ENCODE measurements at places on chromosomes 16 and 17. TPM values are rescaled to one million over a fixed set of nuclear protein-coding genes. Genes with fewer than 3 reads are reported as not detected.

ZNF652 gene
- 38.1 TPM for total RNA-seq

PIMREG gene
- total RNA-seq, result 4.3 TPM

KRTAP3-1 gene
- total RNA-seq, result not detected

PIK3R5 gene
- total RNA-seq, result 2.2 TPM

MT1A gene
- 10.2 TPM for total RNA-seq

P2RX1 gene
- total RNA-seq, result 4.8 TPM

SEPTIN1 gene
- 4.5 TPM for total RNA-seq

P3H4 gene
- total RNA-seq, result 16.7 TPM

KREMEN2 gene
- total RNA-seq, result 1.4 TPM

AMDHD2 gene
- 19.4 TPM for total RNA-seq

TLE7 gene
- total RNA-seq, result not detected

DNA sequence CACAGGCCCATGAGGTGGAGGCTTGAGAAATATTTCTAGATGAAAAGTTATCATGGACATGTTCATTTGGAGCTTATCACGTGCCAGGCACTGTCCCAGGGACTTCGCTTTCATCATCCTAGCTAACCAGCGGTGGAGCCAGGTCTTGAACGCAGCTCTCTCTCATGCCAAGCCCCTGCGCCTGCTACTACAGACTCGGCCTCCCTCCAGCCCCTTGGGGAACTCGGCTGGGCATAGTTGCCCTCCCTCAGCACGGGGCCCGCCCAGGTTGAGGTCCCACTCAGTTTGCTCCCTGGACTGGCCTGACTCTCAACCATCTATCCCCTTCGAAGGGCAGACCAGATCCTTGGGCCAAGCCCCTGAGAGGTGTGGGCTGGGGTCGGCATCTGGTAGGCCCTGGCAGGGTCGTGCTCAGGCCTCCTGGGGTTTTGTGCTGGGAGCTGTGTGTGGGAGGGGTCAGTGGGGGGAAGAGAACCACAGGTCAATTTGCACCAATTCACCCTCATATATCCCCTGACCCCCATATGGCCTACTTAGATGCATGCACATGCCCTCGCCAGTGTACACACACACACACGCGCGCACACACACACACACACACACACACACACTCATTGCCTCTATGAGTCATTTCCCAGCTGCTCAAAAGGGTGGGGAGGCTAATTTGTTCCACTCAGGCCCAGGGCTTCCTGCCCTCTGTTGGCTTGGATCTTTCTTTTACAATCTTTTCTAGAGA is 12.1 kb upstream of the SCN4A start:
- H3K4me3 ChIP-seq, result no peak overlapping the region
- no peaks in the 10 kb centered on the region for H3K36me3 ChIP-seq
- H3K27ac ChIP-seq, result peak overlapping the region; percentile 55
- no peaks in the 10 kb centered on the region for H3K4me1 ChIP-seq

- H3K27me3 ChIP-seq, result no peaks in the 10 kb centered on the region
- H3K4me1 ChIP-seq, result no peaks in the 10 kb centered on the region
- no peak overlapping the region for H3K4me3 ChIP-seq
- DNase-seq, result no peak
Measured at GRCh38 chr16:49986351-49987124, 38.5 kb upstream of the CNEP1R1 start.

DNA sequence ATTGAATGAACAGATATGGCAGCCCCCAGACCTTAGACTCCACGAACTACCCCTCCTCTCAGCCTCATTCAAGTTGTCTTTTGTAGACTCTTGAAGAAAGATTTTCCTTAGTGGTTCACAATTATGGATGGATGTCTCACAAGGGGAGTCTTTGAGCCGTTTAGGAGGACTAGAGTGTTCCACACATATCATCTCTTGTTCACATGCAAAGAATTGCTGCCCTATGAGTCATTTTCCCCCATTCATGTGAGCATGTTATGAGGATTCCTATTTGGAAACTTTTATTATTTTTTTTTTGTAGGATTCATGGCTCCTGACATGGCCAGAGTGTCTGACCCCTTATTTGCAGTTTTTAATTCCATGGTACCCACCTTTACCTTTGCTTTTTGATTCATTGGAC is 237.1 kb downstream of the SHISA9 start:
- H3K27ac ChIP-seq, result no peak overlapping the region
- H3K4me1 ChIP-seq, result no peaks in the 10 kb centered on the region
- no peak overlapping the region for H3K4me3 ChIP-seq
- H3K36me3 ChIP-seq, result no peaks in the 10 kb centered on the region
- H3K27me3 ChIP-seq, result no peaks in the 10 kb centered on the region

GRCh38 chr17:9432934-9433421 is 142.6 kb downstream of the STX8 start:
- no peak overlapping the region for H3K27ac ChIP-seq
- no peak for DNase-seq
- H3K27me3 ChIP-seq, result no peaks in the 10 kb centered on the region
- H3K4me1 ChIP-seq, result no peaks in the 10 kb centered on the region

DNA sequence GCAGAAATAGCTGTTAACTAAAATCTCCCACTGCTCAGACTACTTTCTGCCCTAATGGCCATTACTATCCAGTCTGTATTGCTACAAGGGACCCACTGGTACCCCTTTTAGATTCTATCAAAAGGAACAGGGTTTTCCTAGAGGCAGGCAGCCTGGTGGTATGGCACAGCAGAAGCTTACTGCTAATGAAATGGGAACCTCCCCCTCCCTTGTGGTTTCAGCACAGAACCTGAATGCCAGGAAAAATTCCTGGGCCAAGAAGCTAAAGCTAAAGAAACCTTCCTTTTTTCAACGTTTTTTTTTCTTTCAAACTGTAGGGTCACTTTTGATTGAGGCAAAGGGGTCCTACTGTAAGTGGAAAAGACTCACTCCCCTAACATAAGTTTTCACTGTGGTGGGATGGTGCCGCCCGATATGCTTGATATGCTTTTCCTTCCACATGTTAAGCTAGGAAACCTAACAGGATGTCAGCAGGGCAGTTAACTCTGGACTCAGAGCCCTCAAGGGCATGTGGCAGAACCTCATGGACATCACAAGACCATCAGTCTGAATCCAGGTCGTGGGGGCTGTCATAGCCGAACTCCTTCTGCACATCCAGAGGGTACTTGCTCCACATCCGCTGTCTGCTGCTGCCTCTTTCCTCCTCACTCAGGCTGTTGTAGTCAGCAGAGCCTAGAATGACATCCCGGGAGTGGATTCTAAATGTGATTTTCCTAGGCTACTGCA is 9.8 kb downstream of the SLC7A6OS start:
- no peak overlapping the region for H3K27ac ChIP-seq
- H3K4me3 ChIP-seq, result no peak overlapping the region
- no peak for DNase-seq
- H3K36me3 ChIP-seq, result peaks cover 15% of the 10 kb centered on the region
- no peaks in the 10 kb centered on the region for H3K4me1 ChIP-seq

DNA sequence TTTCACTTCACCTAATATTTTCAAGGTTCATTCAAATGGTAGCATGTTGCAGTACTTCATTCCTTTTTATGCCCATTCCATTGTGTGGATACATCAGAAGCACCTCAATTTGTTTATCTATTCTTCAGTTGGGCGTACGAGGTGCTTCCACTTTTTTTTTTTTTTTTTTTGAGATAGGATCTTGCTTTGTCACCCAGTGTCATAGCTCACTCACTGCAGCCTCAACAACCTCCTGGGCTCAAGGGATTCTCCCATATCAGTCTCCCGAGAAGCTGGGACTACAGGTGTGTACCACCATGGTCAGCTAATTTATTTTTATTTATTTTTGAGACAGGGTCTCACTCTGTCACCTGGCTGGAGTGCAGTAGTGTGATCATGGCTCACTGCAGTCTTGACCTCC is 22.5 kb upstream of the SPNS3 start:
- H3K27ac ChIP-seq, result no peak overlapping the region
- no peak for DNase-seq
- H3K4me3 ChIP-seq, result no peak overlapping the region
- H3K27me3 ChIP-seq, result no peaks in the 10 kb centered on the region
- no peaks in the 10 kb centered on the region for H3K36me3 ChIP-seq
- no peaks in the 10 kb centered on the region for H3K4me1 ChIP-seq

DNA sequence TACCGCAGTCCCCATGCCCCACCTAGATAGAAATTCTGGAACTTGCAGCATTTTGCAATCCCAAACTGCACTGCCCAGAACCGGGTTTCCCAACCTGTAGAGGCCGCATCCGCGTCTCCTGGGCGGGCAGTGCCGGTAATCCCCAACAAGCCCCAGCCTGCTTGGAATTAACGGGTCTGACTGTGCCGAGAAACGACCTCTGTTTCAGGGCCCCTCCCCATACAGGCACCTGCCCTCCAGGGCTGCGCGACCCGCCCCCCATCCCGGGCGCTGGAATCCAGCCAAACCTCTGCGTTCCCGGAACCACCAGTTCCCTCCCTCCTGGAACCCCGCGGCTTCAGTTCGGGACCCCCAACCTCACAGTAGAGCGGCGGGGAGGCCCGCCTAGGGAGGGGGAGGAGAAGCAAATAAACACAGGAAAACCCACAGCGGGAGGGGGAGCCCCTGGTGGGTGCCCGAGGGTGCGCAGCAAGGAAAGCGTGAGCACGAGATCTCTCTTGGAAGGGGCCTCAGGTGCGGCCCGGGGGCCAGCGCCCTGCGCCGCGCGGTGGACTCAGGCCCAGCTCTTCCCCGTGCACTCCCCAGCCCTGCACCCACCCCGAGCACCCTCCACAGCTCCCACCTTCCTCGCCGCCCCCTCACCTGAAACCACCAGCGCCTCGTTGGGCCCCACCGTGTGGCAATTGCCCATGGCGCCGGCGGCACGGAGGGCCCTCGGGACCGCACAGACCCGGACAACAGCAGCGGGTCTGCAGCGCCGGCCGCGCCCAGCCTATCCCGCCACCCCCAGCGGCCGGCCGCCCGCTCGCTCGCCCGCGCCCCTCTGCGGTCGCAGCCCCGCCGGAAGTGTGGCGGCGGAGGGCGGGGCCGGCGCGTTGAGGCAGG is at the start of gene FLOT2:
Gene FLOT2, minus strand, starts transcription at position 850 of the 885 bp plus-strand sequence. Its CDS starts 159 bp downstream, at position 691.
- H3K4me1 ChIP-seq, result peaks cover 20% of the 10 kb centered on the region
- H3K36me3 ChIP-seq, result no peaks in the 10 kb centered on the region
- peak within 1 kb of the TSS; percentile 89 for H3K27ac ChIP-seq
- H3K4me3 ChIP-seq, result peak within 1 kb of the TSS; percentile 92
- peak; percentile 73 for DNase-seq
- H3K27me3 ChIP-seq, result no peaks in the 10 kb centered on the region

- no peak overlapping the region for H3K4me3 ChIP-seq
- DNase-seq, result peak; percentile 80
- no peaks in the 10 kb centered on the region for H3K4me1 ChIP-seq
Measured at GRCh38 chr17:67800495-67800928, 24.8 kb upstream of the BPTF start.

DNA sequence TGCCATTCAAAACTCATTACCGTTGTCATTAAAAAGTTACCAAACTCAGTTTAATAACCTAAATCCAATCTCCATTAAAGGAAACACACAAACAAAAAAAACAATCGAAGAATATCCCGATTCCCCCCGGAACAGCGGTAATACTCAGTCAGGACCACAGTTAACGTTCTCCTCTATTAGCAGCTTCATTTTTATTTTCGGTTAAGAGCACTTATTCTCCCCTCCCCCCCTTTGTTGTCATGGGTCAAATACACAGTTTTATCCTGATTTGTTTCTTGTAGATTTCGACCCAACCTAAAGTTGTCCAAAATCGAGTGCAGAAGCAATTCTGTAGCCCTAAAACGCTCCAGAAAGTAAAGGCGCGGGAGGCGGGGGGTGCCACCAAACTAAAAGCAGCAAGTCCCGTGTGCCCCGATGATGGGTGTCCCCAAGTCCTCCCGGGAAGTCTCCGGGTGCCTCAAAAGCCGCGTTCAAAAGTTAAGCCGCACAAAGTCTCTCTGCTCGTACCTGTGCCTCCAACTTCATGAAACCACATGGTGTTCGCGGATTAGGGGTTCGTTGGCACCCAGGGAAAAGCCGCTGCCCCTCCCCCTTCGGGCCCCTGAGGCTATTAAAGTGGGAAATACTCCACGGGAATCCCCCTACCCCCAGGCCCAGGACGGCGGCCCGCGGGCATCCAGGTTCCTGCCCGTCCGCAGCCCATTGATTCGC is 996 bp downstream of the SUMO2 start:
- peak overlapping the region; percentile 94 for H3K4me3 ChIP-seq
- H3K36me3 ChIP-seq, result no peaks in the 10 kb centered on the region
- H3K4me1 ChIP-seq, result peaks cover 3% of the 10 kb centered on the region
- H3K27ac ChIP-seq, result peak overlapping the region; percentile 99

- H3K36me3 ChIP-seq, result no peaks in the 10 kb centered on the region
- no peaks in the 10 kb centered on the region for H3K4me1 ChIP-seq
- no peak overlapping the region for H3K27ac ChIP-seq
- DNase-seq, result no peak
- no peaks in the 10 kb centered on the region for H3K27me3 ChIP-seq
Measured at GRCh38 chr16:86709902-86710601, 131.7 kb downstream of the FOXL1 start.

- peak overlapping the region; percentile 78 for H3K27ac ChIP-seq
Measured at GRCh38 chr16:10871157-10871991, 5.6 kb upstream of the CIITA start.

GRCh38 chr16:9357829-9358228 is 266.4 kb downstream of the HAPSTR1 start:
- H3K36me3 ChIP-seq, result no peaks in the 10 kb centered on the region
- H3K27me3 ChIP-seq, result no peaks in the 10 kb centered on the region
- DNase-seq, result no peak
- no peaks in the 10 kb centered on the region for H3K4me1 ChIP-seq
- no peak overlapping the region for H3K4me3 ChIP-seq
- H3K27ac ChIP-seq, result no peak overlapping the region

GRCh38 chr16:2810651-2811050 is 6.4 kb upstream of the PRSS21 start:
- H3K4me3 ChIP-seq, result no peak overlapping the region
- H3K36me3 ChIP-seq, result no peaks in the 10 kb centered on the region
- no peaks in the 10 kb centered on the region for H3K27me3 ChIP-seq
- no peak for DNase-seq
- no peaks in the 10 kb centered on the region for H3K4me1 ChIP-seq

DNA sequence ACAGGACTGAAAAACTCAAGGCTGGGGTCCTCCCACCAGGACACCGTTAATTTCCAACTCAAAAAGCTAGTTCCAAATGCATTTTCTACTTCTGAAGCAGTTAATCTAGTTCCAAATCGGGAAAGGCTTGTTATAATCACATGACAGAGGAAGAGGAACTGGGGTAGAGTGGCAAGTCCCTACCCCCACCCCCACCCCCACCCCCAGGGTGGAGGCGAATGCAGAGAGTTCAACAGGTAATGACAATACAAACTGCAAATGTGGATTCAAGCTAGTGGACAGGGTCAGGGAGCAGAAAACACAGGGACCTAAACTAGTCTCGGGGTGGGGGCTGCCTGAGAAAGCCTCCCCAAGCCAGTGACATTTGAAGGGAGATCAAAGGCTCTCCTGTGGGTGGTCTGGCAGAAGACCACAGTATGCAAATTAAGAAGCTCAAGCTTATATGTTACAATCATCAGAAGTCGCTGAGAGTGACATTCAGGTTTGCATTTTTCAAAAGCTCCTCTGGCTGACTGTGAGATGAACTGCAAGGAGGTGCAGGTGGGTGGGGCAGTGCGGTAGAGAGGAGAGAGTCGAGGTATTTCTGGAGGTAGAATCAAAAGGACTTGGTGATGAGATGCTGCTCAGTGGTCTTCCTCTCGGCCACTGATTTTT is 56.4 kb upstream of the SLC25A19 start:
- no peak overlapping the region for H3K4me3 ChIP-seq
- no peak overlapping the region for H3K27ac ChIP-seq
- H3K27me3 ChIP-seq, result no peaks in the 10 kb centered on the region
- no peaks in the 10 kb centered on the region for H3K4me1 ChIP-seq
- H3K36me3 ChIP-seq, result no peaks in the 10 kb centered on the region
